ENCODE measurements at places on chromosomes 2 and 18.

GRCh38 chr18:51879329-51879728 lies 460.7 kb upstream of the DCC start:
- DNase-seq, result no peak

GRCh38 chr2:149040451-149040850 lies 2.0 kb downstream of the LYPD6B start:
- no peak for DNase-seq

DNA sequence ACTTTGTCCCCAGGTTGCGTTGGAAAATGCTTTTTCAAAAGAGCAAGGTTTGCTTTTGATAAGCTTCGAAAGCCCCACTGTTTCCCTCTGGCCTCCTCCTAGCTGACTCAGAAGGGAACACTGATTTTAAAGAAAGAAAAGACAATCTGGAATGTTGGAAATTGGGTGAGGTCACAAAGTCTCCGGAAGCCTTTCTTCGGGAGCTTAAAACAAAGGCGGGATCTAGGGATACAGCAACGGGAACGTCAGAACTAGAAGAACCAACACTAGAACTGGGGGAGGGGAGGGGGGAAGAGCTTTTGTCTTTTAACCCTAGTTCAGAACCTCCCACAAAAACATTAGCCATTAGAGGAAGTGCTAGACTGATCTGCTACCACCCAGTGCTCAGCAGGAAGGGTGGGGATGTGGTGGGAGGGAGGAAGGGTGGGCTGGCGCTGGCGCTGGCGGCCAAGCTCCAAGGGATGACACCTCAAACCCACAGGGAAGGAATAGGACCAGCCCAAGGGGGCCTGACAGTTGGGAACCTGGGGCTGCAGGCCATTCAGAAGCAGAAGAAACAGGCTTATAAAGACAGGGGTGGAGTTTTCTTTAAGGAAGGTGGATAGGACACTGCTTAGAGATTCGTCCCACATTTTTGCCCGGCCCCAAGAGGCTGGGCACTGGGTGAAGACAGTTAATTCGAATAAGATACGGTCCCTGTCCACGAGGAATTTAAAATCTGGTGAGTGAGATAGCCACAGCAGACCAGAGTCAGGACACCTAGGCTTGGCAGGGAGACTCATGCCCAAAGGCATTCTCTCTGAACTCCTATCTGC lies 1.7 kb downstream of the TMSB10 start:
- no peak for DNase-seq

DNA sequence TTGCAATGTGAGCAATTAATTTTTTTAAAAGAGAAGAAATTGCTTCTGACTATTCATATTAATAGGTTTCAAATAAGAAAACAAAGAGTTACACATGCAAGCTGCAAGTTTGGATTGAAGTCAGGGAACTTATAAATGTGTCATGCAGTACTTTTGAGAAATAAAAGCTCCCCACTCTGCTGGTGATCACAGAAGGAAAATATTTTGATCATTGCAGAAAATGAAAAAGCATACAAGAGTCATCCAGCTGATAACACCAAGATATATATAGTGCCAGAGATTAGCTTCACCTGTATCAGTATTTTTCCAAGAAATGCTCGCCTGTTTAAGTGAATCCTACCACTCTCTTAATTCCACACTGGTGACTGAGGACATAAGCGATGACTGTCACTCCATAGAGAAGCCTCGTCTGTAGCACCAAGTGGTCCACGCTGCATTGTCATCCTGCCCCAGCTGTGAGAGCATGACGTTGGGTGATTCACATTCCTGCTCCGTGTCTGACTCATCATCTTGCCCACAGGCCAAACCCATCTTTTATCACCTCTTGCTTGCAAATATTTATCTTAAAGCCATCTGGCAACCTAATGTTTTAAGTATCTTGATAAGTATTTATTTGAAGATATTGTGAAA lies 178.0 kb downstream of the ASXL3 start:
- DNase-seq, result no peak

- no peak for DNase-seq
Observed at GRCh38 chr2:104658904-104659591, 194.9 kb upstream of the POU3F3 start.

DNA sequence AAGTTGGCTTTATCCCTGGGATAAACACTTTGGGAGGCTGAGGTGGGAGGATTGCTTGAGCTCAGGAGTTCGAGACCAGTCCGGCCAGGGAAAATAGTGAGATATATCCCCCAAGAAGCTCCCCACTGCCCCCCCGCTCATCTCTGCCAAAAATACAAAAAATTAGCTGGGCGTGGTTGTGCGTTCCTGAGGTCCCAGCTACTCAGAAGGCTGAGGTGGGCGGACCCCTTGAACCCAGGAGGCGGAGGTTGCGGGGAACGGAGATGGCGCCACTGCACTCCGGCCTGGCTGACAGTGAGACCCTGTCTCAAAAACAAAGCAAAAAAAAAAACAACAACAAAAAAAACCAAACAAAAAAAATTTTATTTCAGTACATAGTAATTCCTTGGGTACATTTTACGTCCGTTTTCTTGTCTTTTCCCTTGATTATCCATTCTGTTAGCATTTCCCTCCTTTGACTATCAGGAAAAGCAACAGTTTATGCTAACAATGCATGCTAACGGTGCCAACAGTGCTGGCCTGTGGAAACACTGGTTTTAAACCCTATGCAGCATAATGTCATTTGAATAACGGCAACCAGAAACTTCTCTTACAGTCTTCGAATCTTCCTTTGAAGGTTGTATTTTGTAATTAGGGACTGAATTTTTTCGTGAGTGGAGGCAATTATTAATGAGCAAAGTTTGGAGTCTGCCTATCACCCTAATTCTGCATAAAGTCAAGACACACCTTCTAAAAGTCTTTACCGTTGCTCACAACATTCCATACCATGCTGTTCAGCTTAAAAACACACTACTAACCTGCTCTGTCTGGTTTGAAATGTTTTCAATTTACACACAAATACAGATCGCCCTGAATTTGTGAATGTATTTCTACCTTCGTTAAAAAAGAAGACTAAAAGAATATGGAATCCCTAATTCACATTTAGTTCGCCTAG lies 721 bp upstream of the MIB1 start:
- DNase-seq, result no peak

DNA sequence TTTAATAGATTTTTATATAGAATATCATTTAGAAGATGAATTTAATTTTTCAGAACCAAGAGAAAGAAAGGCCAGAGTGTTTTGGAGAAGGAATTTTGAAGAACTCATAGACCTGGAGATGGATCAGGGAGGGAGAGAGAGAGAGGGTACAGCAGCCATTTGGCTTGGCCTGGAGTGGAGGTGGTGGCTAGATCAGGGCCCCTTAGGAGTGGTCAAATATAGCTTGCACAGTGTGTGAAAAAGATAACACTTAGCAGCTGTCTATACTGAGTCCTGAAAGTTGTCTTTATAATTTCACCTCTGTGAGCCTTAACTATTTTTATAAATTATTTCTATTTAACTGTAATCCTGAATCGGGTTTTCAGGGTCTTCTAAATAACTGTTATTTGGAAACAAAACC lies 38.8 kb upstream of the ACYP2 start:
- DNase-seq, result no peak

DNA sequence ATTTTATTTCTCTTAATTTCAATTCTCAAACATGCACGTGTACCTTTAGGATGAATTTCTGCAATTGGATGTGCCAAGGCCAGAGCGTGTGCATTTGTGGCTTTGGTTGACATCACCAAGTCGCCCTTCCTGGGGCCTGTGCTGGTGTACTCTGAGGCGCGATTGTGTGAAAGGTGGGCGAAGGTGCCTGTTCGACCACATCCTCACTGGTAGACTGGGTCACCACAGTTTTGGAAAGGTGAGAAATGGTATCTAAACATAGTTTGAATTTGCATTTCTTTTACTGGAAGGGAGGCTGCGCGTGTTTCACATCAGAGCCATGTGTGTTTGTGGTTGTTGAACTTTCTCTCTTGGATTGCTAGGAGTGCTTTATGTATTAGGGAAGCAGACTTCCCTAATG lies 89.8 kb downstream of the LDLRAD4 start:
- no peak for DNase-seq

GRCh38 chr2:200454927-200455801 lies 54.7 kb downstream of the KCTD18 start:
- DNase-seq, result no peak

DNA sequence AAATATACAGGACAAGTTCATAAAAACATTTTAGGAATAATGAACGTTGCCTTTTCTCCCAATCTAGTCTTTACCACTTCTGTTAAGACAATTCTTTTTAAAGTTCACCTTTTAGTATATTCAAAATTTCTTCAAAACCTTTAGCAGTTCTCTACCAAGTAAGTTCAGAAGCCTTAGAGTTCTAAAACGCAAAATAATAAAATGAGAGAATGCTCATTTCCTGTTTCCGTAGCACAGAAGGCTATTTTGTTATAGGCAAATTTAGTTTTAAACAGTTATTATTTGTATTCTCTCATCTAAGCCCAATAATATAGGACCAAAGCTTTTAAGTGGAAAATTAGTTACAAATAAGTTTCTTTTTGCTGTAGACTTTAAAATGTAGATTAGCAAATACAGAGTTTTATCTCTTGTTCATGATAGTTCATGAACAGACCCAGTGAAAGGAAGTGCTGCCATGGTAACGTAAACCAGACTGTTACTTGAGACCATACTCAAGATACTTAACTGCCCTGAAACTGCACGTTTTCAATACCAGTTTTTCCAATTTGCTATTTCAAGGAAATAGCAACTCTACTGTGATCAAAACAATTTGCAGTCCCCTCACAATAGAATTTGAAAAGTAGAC lies 173.1 kb upstream of the STON1 start:
- no peak for DNase-seq

DNA sequence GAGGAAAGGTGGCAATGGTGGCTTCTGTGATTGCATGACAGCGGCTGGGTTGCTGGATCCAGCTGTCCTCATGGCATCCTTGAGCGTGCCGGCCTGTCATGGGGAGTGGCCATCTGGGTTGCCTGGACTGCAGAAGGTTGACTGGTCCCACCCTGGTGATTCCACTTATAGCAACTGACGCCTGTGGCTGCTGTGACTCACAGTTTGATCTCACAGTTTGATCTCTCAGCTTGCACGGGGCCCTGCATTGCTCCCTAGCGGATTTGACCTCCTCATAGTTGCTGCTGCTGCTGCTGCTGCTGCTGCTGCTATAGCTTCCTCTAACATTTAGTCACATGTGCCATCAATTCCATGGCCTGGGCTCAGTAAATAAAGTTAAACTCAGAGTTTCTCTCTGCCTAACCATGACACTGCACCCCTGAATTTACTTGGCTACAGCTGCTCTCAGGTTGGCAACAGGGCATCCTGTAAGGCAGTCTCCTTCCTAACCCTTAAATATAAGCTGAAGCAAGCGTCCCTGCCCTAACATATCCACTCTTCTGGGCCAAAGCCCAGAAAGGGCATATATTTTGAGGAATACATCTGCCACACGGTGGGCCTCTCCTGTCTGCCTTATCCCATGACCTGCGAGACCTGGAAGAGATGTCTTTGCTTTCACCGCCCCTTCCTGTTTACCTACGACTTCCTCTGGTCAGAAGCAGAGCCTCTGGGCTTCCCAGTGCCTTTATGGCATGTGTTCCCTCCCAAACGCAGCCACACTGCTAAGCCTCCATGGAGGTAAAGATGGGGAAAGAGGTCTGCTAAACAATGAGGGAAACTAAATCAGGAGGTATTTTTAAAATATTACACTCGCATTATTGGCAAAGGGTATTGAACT lies 37.8 kb upstream of the CCDC150 start:
- no peak for DNase-seq

GRCh38 chr2:207662203-207662602 lies 37.0 kb upstream of the METTL21A start:
- DNase-seq, result no peak

DNA sequence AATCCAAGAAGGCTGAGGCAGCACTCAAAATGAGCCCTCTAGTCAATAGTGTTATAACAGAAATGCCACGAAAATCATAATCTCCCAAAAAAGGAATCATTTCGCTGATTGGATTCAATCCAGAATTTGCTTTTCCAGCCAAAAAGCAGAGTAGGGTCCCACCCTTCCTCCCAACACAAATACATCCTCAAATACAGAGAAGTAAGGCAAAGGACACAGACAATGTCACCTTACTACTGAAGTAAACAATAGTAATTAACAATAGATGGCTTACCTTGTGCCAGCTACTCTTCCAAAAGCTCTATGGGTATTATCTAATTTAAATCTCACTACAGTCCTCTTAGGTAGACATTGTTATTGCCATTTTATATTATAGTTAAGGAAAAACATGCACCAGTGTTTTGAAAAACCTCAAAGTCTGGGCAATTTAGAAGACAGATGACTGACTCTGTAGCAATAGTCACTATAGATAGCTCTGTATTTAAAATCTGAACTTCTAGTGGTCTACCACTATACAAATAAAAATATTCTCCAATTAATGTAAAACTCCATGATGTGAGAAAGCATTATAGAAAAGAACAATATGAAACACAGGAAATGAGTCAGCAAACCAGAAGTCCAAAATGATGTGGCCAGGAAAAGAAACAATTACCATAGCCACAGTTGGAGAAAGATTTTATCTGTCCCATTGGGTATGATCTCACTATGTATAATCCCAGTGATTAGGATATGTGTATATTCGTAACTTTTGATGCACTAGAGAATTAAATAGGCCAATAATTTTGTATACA lies 305.0 kb upstream of the ERBB4 start:
- no peak for DNase-seq

GRCh38 chr2:150963336-150963735 lies 298.3 kb downstream of the RBM43 start:
- no peak for DNase-seq

- no peak for DNase-seq
Observed at GRCh38 chr18:22503803-22504202, 86.1 kb upstream of the CTAGE1 start.

GRCh38 chr2:234394450-234394849 lies 102.4 kb downstream of the ARL4C start:
- DNase-seq, result no peak

GRCh38 chr2:8848328-8849100 lies 11.1 kb upstream of the KIDINS220 start:
- DNase-seq, result no peak

DNA sequence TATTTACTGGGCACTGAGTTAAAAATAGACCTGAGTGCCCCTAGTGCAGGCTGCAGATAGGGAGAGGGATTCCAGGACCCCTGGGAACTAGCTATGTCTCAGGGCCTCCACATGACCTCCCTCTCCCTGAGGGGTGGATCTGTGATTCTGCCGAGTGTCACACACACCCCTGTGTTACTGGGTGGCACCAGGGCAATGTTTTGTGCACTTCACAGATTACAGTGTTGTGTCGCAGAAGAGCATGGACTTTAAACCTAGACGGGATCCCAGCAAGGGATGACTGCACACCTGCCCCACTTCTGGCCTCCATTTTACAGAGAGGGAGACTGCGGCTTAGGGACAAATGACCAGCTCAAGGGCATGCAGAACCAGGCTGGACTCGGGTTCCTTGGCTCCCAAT lies 65.6 kb downstream of the ZFP36L2 start:
- no peak for DNase-seq

- DNase-seq, result no peak
Observed at GRCh38 chr2:104388296-104388695, 465.6 kb upstream of the POU3F3 start.
